Iris pigment epithelial cell (primary cell): ENCODE measurements at places on chromosomes 5 and 9.

DNA sequence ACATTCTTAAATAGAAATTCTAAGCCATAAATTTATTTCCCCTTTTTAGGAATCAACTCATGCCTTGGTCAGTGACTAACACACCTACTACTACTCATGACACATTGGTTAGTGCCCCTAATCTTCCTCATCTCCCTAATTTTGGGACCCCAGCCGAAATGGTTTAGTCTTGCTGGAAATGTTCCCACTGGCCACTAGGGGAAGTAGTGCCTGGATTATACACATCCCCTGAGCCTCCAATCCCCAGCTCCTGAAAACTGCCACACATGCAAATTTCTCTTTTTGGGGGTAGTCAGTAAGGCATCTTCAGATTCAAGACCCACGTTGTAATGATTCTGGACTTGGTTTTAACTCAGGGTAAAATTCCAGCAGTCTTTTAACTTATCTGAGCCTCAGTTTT lies 79.8 kb downstream of the HSD17B3 start:
- no peak for DNase-seq

- peak; percentile 9 for DNase-seq
Measured at GRCh38 chr9:123246534-123246933, 21.9 kb downstream of the STRBP start.

- peak; percentile 47 for DNase-seq
Measured at GRCh38 chr9:4750023-4750673, 9.1 kb upstream of the AK3 start.

- peak; percentile 89 for DNase-seq
Measured at GRCh38 chr5:68114378-68115040, 101.0 kb upstream of the PIK3R1 start.

GRCh38 chr9:5384436-5384835 lies 44.8 kb upstream of the RLN1 start:
- DNase-seq = no peak

GRCh38 chr9:82281066-82281465 lies 292.5 kb downstream of the SPATA31D1 start:
- no peak for DNase-seq

DNA sequence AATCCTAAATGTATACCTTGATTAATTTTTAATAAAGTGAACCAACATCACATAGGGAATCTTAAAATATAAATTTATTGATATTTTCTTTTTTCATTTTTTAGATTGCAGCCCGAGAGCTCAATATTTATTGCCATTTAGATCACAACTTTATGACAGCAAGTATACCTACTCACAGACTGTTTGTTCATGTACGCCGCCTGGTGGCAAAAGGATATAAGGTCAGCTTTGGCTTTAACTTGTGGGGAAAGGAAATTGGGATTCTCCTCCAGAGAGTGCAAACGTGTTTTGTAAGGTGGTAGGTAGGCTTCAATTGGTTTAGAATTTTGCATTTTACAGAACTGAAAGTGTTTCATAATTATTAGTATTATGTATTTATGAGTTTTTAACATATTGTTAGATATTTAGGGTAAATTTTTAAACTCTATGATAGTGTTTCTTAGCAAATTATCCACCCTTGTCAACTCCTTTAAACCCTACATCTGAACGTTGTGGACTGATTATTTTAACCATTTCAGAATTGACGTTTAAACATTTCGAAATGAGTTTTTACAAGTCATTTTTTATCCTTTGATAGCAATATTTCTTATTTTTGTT lies 17.5 kb upstream of the DHFR start:
- DNase-seq = peak; percentile 74

GRCh38 chr9:98418578-98419259 lies 163.3 kb upstream of the TBC1D2 start:
- no peak for DNase-seq
